ENCODE measurements at places on chromosomes 3 and 15.
A peak's percentile ranks its signal among the peaks of the same experiment; 100 is the strongest.

DNA sequence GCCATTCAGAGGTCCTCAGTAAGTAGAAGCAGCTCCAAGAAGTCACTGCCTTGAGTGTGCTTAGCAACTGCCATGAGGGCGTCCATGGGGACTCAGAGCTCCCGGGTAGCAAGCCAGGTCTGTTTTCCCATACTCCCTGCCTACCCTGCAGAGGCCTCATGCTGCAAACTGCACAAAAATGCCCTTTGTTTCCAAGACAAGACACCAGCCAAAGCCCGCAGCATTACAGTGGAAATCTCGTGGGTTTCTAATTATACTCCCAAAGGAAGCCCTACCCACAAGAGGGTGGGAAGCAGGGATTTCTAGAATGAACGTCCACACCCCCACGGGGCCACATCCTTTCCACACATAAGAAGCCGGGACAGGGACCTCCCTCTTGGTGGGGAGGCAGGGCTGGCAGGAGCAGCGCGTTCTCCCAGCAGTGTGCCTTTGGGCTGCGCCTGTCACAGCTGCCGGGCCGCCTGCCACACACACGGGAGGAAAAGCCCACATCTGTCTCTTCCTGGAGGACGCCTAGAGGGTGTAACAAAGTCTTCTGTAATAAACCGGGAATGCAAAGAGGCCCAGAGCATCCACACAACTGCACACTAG is 31.1 kb downstream of the FAM174B start:
- DNase-seq, result peak; percentile 27

DNA sequence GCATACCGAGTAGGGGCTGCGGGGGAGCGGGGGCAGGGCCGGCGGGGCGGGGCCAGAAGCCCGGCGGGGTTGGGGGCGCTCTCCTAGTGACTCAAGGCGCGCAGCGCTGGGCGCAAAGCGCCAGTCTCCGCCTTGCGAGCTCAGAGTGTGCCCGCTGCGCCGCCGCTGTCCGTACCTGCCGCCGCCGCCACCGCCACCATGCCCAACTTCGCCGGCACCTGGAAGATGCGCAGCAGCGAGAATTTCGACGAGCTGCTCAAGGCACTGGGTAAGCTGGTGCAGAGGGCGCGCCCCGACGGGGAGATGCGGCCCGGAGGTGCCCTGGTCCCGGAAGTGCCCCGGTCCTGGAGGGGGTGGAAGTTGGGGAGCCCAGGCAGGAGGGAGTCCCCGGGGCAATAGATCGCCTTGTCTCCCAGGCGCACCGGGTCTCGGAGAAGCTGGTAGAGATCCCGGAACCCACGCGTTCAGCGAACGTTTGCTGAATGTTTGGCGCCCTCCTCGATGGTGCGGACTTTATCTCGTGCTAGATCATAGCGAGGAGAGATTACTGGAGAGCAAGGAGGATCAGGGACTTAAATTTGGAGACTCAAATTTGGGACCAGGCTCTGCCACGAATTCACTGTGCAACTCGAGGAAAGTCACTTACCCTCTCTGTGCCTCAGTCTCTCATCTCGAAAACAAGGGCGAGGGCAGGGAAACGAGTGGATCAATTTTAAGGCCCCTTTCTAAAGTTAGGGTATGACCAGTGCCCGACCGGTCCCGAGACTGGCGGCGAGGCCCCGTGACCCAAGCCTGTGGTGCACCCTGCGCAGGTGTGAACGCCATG is at the start of gene CRABP1:
TSS of gene CRABP1 (plus strand) at position 123 of the 826 bp plus-strand sequence. CDS start at position 199, 76 bp downstream.
- no peak for DNase-seq

- no peak for DNase-seq
Observed at GRCh38 chr15:41921639-41922038, 27.8 kb upstream of the SPTBN5 start.

- no peak for DNase-seq
Observed at GRCh38 chr3:182570946-182571594, 222.2 kb upstream of the ATP11B start.

- DNase-seq, result peak; percentile 74
Observed at GRCh38 chr15:44712346-44713005, 1.2 kb downstream of the B2M start.

All from astrocyte (in vitro differentiated cells and primary cell).